H7 (cell line): ENCODE measurements at places on chromosomes 3 and 15.
A peak's percentile ranks its signal among the peaks of the same experiment; 100 is the strongest.

GRCh38 chr15:101184830-101185229 is 67.0 kb downstream of the CHSY1 start:
- DNase-seq = no peak

DNA sequence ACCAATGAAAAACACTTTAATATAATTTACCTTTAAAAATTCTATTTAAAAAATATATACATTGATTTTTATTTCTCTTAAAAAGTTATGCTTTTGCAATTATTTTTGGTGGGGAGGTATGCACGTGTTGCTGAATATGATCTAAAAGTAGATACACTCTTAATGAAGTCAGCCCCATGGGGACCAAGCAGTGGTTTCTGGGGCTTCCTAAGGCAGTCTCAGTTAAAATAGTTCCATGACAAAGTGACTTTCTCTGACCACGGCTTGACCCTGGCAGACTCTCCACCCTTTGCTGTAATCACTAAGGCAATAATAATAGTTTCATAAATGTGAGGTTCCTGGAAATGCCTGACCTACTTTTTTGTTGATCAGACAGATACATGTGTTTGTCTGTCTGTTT is 50.4 kb downstream of the CCR4 start:
- no peak for DNase-seq

- DNase-seq = no peak
Observed at GRCh38 chr15:51493892-51494291, 128.7 kb downstream of the DMXL2 start.

DNA sequence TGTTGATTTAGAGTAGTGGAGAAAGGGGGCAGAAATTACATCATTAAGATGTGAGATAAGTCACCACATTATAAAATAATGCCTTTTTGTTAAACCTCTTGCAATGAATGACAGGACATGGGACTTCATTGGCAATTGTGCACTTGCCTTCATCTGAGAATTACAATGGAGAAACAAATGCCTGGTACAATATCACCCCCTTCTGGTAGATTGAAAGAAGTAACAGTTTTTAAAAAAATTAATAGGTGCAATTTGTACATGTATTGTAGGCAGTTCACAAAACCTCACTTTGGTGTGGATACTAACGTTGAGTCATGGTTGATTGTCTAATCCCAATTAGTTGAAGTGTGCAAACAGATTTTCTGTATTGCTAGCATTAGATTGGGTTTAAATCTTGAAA is 4.6 kb upstream of the P2RY14 start:
- peak; percentile 25 for DNase-seq

GRCh38 chr15:44802336-44802735 is 66.0 kb downstream of the TRIM69 start:
- no peak for DNase-seq

DNA sequence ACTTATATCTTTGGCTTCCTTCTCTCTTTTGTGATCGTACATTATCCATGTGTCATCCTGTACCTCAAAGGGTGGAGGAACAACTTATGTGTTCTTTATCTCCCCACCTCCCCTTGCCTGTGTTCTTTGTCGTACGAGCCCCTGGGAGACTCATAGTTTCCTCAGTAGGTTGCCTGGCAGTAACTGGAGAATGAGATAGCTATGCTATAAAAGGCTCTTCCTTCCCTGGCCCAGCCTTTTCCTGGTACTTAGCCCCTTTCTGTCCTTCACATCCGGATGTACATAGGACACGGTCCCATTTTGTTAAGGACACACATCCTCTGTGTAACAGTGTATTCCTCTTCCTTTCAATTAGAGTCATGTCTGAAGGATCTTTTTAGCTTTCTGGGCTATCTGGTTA is 32.1 kb downstream of the PLCL2 start:
- no peak for DNase-seq

DNA sequence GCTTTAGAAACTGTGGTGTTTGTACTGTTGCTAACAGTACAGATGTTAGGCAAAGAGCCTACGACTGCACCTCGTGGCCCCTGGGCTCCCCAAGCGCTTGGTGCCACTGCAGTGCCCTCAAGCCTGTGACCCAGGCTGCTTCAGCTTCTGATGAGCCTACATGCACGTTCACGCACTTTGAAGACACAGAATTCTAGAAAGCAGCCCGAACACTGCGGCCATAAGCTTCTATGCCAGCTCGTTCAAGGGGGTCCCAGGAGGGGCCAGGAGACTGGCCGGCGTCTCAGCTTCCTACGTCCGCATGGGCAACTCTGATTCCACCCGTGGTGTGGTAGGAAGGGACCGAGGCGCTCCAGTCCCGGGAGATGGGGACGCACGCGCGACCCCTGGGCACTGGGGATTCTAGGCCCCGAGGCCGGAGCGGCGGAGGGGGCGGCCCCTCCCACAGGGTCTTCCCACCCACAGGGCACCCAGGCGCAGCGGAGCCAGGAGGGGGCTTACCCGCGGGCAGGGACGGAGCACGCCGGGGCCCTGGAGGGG is 653 bp downstream of the MYO5C start:
- peak; percentile 84 for DNase-seq

GRCh38 chr3:176937541-176937940 is 259.7 kb downstream of the TBL1XR1 start:
- DNase-seq = no peak

DNA sequence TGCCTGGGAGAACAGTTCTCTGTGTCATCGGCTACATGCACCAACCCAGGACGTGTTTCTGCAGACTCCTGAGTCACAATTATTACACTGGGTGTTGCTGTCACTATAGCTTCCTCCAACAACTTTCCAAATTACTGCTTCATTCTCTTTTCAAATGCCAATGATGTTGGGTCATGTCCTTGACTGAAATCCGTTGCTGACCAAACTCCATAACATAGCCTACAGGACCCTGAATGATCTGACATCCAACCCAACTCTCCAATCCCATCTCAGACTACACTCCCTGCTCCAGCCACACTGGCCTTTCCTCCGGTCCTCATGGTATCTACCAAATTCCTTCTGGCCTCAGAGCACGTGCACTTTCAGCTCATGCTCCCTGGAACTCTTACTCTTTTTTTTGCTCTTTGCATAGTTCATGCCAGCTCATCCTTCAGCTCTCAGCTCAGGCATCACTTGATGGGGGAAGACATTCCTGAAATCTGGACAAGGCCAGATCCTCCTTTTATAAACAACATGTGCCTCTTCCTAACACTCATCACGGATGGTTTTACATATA is 108.8 kb upstream of the PTPRG start:
- DNase-seq = no peak

GRCh38 chr3:119019767-119020518 is 14.7 kb downstream of the IGSF11 start:
- no peak for DNase-seq

DNA sequence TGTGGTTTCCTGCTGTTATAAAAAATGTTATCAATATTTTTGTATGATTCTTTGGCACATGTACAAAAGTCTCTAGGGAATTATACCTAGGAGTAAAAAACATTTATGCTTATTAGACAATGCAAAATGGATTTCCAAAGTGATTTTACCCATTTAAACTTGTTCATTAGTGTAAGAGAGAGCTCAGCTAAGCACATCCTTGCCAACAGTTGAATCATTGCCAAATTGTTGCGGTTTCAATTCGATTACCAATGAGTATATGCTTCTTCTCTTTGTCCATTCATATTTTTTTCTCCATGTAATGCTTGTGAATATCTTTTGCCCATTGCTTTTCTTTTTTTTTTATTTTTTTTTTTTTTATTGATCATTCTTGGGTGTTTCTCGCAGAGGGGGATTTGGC is 17.2 kb downstream of the CASR start:
- DNase-seq = no peak
